WTC11 (cell line): ENCODE measurements at places on chromosomes 11 and 22. TPM values are rescaled to one million over a fixed set of nuclear protein-coding genes. Genes with fewer than 3 reads are reported as not detected.

LRRN4CL gene
- 0.16 to 0.39 TPM (median 0.23 TPM) in 3 replicates for total RNA-seq

DNA sequence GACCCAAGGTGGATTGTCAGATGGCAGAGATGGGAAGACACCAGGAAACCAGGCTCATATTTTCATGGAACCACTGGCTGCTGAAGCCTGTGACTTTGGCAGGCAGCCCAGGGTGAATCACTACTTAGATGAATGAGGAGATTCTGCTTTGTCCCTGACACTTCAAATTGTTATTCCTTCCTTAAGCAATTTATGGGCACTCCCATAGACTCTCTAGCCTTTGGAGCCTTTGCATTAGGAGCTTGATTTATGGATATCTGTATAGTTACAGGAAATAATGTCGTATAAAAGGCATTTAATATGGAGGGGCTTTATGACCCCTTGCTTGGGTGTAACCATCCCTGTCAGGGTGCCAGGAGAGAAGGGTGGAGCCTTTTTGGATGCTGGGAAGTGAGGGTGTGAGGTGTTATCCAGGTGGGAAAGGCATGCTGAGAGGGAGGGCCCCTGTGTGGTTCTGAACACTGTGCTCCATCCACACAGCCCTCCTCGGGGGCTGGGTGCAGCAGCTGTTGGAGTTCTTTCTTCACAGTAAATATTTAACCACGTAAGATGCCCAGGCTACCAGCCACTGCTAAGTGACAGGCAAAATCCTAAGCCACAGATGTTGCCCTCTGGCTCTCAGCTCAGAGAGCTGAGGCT, 35.3 kb downstream of the IL18 start:
- H3K27ac ChIP-seq, result no peak overlapping the region
- H3K36me3 ChIP-seq, result no peaks in the 10 kb centered on the region
- no peaks in the 10 kb centered on the region for H3K27me3 ChIP-seq
- DNase-seq, result no peak

GRCh38 chr11:92894197-92894596, 75.3 kb upstream of the MTNR1B start:
- H3K4me1 ChIP-seq, result peaks cover 9% of the 10 kb centered on the region
- no peak overlapping the region for H3K27ac ChIP-seq
- H3K27me3 ChIP-seq, result no peaks in the 10 kb centered on the region
- no peaks in the 10 kb centered on the region for H3K36me3 ChIP-seq

- H3K4me1 ChIP-seq, result peaks cover 17% of the 10 kb centered on the region
- DNase-seq, result no peak
- H3K27me3 ChIP-seq, result no peaks in the 10 kb centered on the region; the same call in 1 of the 2 replicates
- H3K27ac ChIP-seq, result no peak overlapping the region
- H3K36me3 ChIP-seq, result peaks cover 15% of the 10 kb centered on the region
- no peak overlapping the region for H3K4me3 ChIP-seq
Measured at GRCh38 chr22:43580271-43580750, 168.5 kb downstream of the MPPED1 start.

- H3K4me1 ChIP-seq, result peaks cover 47% of the 10 kb centered on the region
- no peaks in the 10 kb centered on the region for H3K36me3 ChIP-seq
- no peaks in the 10 kb centered on the region for H3K27me3 ChIP-seq
- no peak for DNase-seq
- peak overlapping the region; percentile 86 for H3K27ac ChIP-seq
- H3K4me3 ChIP-seq, result peak overlapping the region; percentile 96
Measured at GRCh38 chr22:21866833-21867527, 465 bp downstream of the MAPK1 start.
